ENCODE measurements at places on chromosomes 6 and 20. TPM values are rescaled to one million over a fixed set of nuclear protein-coding genes. Genes with fewer than 3 reads are reported as not detected.
A peak's percentile ranks its signal among the peaks of the same experiment; 100 is the strongest.

Gene TTLL9
- not detected for total RNA-seq

Gene KIZ
- 18.2 TPM for total RNA-seq

DNA sequence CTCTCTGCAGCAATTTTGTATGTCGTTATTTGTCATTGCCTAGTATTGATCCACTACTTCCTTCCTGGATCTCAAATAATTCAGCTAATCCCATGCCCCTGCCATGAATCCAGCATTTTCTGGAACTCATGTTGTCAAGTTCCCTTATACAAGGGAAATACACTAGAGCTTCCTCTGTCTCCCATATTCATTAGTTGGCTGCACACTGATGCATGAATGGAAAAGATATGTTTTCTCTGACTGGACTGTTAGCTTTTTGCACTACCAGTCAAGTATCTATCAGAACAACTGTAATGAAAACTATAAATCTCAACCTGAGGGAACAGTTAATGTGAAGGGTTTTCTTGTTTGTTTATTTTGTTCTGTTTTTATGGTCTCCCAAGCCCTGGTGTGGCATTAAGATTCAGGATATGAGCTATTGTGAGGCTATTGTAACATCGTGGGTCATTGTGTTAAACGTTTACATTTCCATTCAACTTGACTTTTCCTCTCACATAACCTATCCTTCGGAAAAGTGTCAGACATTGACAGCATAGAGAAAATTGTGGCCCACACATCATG lies 102.5 kb upstream of the FAM8A1 start:
- no peak overlapping the region for H3K4me3 ChIP-seq
- no peaks in the 10 kb centered on the region for H3K27me3 ChIP-seq
- H3K36me3 ChIP-seq, result no peaks in the 10 kb centered on the region
- no peaks in the 10 kb centered on the region for H3K4me1 ChIP-seq
- H3K27ac ChIP-seq, result no peak overlapping the region

GRCh38 chr6:3882431-3882830 lies 33.3 kb downstream of the FAM50B start:
- H3K27me3 ChIP-seq, result peaks cover 4% of the 10 kb centered on the region
- H3K36me3 ChIP-seq, result no peaks in the 10 kb centered on the region
- no peaks in the 10 kb centered on the region for H3K4me1 ChIP-seq
- no peak overlapping the region for H3K27ac ChIP-seq
- DNase-seq, result no peak

DNA sequence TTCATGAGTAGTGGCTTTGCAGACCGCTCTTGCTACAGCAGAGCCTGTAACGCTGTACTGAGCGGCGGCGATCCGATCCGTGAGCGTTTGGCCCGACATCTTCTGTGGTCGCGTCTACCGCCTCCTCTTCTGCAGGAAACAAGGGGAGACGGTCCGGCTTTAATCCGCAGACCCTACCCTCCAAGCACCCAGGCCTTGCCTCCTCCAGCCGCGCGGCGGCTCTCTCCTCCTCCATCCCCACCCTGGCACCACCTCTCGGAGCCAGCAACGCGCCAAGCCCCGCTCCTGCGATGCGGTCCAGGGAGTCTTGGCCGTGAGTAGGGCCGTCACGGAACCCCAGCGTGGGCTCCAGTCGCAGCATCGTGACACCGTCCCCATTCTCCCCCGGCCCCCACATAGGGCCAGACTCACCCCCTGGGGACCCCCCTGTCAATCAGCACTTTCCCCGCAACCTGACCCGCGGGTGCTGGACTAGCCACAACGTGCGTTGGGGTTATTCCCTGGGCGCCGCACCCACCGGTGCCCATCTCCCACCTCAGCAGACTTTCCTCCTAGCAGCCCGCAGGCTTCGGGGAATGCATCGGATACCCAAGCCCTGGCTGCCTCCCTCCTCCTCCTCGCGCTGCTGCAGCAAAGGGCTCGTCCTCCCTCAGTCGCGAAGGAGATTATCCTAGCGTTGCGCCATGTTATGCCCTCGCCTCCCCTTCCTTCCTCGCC lies 914 bp downstream of the SNAP91 start:
- peak overlapping the region; percentile 48 for H3K4me3 ChIP-seq
- no peak overlapping the region for H3K27ac ChIP-seq
- H3K36me3 ChIP-seq, result no peaks in the 10 kb centered on the region
- no peak for DNase-seq
- H3K27me3 ChIP-seq, result peaks cover 57% of the 10 kb centered on the region

Gene ZNF165
- 4.2 TPM for total RNA-seq

Gene HTR1B
- not detected for total RNA-seq

Gene CALHM4
- total RNA-seq, result not detected

Gene HUS1B
- total RNA-seq, result 2.9 TPM

Gene TRIM10
- total RNA-seq, result not detected

DNA sequence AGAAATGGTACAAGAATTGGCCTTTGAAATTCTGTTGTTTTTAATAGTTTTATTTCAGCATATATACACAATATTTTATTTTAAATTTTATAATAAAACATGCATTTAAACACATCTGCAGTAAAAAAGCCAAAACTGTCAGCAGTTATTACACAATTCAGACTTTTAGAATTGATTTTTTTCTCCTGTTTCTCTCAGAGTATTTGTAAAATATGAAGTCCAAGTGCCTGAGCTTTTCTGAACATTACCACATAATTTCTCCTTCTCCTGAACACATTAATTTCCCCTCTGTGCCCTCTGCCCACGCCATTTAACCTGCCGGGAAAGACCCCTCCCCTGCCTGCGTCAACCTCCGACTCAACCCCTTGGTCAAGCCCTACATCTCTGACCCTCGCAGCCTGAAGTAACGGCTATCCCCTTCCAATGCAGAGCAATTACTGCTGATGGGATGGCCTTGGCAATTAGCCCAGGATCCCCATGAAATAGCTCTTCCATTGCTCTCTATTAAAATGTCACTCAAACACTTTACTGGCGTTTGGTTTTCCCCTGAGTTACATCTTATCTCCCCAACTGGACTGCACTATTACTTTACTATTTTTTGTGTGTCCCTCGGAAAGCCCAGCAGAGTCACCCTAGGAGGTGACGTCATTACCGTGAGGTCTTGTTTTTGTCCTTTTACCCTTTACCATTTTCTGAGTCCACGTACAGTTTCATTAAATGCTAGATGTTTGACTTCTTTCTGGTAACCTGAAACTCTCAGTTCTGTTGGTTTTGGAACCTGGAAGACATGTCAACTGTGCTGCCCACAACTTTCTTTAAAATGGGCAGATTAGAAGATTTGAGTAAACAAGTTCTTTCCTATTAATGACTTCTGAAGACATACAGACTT lies 146.7 kb upstream of the TAB2 start:
- no peaks in the 10 kb centered on the region for H3K27me3 ChIP-seq
- no peak overlapping the region for H3K4me3 ChIP-seq
- H3K36me3 ChIP-seq, result no peaks in the 10 kb centered on the region
- peaks cover 26% of the 10 kb centered on the region for H3K4me1 ChIP-seq

DNA sequence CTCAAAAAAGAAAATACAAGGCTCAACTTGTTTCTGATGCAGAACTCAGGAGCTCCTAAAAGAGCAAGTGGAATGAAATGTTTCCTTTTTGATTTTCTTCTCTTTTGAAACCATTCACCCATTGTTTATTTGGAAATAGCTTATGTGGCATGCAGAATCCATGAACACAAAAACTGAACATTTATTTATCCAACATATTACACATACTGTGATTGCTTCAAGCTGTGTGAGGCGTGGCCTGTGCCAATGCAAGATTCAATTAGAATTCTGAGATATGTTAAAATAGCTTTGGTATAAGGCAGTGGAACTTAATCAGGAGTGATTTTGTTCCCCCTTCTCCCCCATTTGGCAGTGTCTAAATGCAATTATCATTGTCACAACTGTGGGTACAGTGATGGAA lies 45.9 kb upstream of the CARMIL1 start:
- no peaks in the 10 kb centered on the region for H3K4me1 ChIP-seq
- no peaks in the 10 kb centered on the region for H3K27me3 ChIP-seq
- DNase-seq, result no peak
- H3K27ac ChIP-seq, result no peak overlapping the region
- no peak overlapping the region for H3K4me3 ChIP-seq
- H3K36me3 ChIP-seq, result no peaks in the 10 kb centered on the region

DNA sequence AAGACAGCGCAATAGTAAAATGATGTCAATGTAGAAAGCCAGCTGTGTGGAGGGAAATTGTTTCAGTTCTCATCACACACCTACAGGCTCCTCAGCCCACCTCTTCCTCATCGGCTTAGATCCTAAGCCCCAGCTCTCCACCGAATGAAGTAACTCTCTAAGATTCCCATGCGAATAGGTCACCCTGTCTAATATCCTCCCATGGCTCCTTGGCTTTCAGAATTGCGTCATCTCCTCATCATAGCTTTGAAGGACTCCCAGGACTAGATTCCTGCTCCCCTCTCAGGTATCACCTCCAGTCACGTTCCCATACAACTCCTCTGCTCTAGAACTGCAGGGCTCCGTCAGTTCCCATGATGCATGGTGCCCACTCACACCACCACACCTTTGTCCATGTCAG lies 16.2 kb upstream of the SLC22A16 start:
- no peaks in the 10 kb centered on the region for H3K36me3 ChIP-seq
- no peak for DNase-seq
- H3K27me3 ChIP-seq, result no peaks in the 10 kb centered on the region
- H3K27ac ChIP-seq, result no peak overlapping the region

DNA sequence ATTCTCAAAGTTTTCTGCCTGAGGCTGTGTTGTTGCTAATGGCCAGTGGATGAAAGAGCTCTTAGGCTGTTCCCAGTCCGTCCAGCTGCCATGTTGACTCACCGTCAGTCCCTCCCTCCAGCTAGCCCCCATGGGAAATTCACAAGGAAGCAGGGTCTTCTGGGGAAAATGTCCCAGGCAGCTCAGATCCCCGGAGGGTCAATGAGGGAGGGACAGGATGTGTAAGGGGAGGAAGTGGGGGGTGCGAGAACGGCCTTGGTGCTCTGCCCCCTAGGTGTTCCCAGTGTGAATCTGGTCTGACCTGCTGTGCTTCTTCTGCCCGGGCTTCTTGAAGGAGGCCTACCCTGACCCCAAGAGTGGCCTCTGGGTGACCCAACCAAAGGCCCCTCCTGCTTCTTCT lies 65.9 kb downstream of the CEBPB start:
- no peak for DNase-seq
- no peak overlapping the region for H3K4me3 ChIP-seq
- H3K27me3 ChIP-seq, result no peaks in the 10 kb centered on the region
- no peak overlapping the region for H3K27ac ChIP-seq

Gene DLL1
- total RNA-seq, result 4.2 TPM

Gene CRISP2
- total RNA-seq, result not detected

- no peak overlapping the region for H3K4me3 ChIP-seq
- no peaks in the 10 kb centered on the region for H3K4me1 ChIP-seq
- H3K27me3 ChIP-seq, result no peaks in the 10 kb centered on the region
- no peak for DNase-seq
- H3K36me3 ChIP-seq, result no peaks in the 10 kb centered on the region
Observed at GRCh38 chr6:131390322-131390721, 182.7 kb upstream of the ARG1 start.

Gene ADGRF4
- not detected for total RNA-seq

GRCh38 chr6:169487579-169488436 lies 214.0 kb downstream of the WDR27 start:
- peak; percentile 69 for DNase-seq
- H3K27me3 ChIP-seq, result no peaks in the 10 kb centered on the region
- H3K4me1 ChIP-seq, result no peaks in the 10 kb centered on the region
- no peak overlapping the region for H3K27ac ChIP-seq
- H3K4me3 ChIP-seq, result no peak overlapping the region

GRCh38 chr6:2556761-2557160 lies 194.0 kb downstream of the MYLK4 start:
- no peak overlapping the region for H3K27ac ChIP-seq
- no peak overlapping the region for H3K4me3 ChIP-seq
- H3K36me3 ChIP-seq, result no peaks in the 10 kb centered on the region
- no peaks in the 10 kb centered on the region for H3K4me1 ChIP-seq

DNA sequence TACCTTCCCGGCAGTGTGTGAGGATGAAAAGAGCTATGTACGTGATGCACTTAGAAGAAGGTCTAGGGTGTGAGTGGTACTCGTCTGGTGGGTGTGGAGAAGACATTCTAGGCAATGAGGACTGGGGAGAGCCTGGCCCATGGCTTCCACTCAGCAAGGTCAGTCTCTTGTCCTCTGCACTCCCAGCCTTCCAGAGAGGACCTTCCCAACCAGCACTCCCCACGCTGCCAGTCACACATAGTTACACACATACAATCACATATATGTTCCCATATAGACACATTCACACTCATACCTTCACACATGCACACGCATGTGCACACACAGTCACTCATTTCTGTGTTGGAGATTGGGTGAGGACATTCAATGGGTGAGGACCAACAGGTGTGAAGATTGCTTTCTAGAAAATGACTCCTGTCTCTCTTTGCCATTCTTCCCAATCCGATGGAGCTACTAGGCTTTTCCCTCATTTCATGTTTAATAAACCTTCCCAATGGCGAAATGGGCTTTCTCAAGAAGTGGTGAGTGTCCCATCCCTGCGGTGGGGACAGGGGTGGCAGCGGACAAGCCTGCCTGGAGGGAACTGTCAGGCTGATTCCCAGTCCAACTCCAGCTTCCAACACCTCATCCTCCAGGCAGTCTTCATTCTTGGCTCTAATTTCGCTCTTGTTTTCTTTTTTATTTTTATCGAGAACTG lies 30.4 kb downstream of the SRSF3 start:
- no peak for DNase-seq
- H3K27me3 ChIP-seq, result no peaks in the 10 kb centered on the region
- no peak overlapping the region for H3K4me3 ChIP-seq
- peaks cover 40% of the 10 kb centered on the region for H3K4me1 ChIP-seq
- no peaks in the 10 kb centered on the region for H3K36me3 ChIP-seq

- DNase-seq, result no peak
- H3K4me3 ChIP-seq, result peak overlapping the region; percentile 91
- no peaks in the 10 kb centered on the region for H3K27me3 ChIP-seq
- H3K27ac ChIP-seq, result no peak overlapping the region
- peaks cover 13% of the 10 kb centered on the region for H3K4me1 ChIP-seq
Observed at GRCh38 chr20:10436053-10436699, 1.1 kb downstream of the SLX4IP start.

- no peak overlapping the region for H3K4me3 ChIP-seq
- peak; percentile 34 for DNase-seq
- no peak overlapping the region for H3K27ac ChIP-seq
- H3K4me1 ChIP-seq, result no peaks in the 10 kb centered on the region
Observed at GRCh38 chr20:15491575-15491974, 1081.7 kb downstream of the KIF16B start.

Gene CLDN20
- total RNA-seq, result not detected

- no peaks in the 10 kb centered on the region for H3K4me1 ChIP-seq
- DNase-seq, result no peak
- H3K36me3 ChIP-seq, result peaks cover 13% of the 10 kb centered on the region
- no peaks in the 10 kb centered on the region for H3K27me3 ChIP-seq
- H3K4me3 ChIP-seq, result no peak overlapping the region
- no peak overlapping the region for H3K27ac ChIP-seq
Observed at GRCh38 chr6:49430866-49431265, 32.2 kb downstream of the MMUT start.

DNA sequence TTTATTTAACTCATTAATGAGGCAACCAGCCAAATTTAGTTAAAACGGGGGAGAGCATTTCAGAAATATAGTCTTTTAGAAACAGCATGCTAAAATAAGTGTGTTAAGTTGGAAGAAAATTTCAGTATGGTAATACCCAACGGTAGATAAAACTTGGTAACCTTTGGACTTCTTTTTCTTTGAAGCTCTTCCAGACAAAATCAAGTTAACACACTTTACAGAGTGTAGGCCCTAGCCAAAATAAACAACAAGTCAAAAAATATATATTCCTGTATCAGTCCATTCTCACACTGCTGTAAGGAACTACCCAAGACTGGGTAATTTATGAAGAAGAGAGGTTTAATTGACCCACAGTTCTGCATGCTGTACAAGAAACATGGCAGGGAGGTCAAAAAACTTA lies 279.6 kb downstream of the HIVEP2 start:
- H3K27me3 ChIP-seq, result no peaks in the 10 kb centered on the region
- H3K4me3 ChIP-seq, result no peak overlapping the region
- no peaks in the 10 kb centered on the region for H3K4me1 ChIP-seq
- no peak overlapping the region for H3K27ac ChIP-seq

Gene HEY2
- not detected for total RNA-seq

Data from stomach (tissue), 19 donors.